ENCODE measurements at places on chromosomes 2 and 18.
A peak's percentile ranks its signal among the peaks of the same experiment; 100 is the strongest.

- no peak for DNase-seq
Measured at GRCh38 chr2:226638576-226638975, 161.0 kb downstream of the IRS1 start.

DNA sequence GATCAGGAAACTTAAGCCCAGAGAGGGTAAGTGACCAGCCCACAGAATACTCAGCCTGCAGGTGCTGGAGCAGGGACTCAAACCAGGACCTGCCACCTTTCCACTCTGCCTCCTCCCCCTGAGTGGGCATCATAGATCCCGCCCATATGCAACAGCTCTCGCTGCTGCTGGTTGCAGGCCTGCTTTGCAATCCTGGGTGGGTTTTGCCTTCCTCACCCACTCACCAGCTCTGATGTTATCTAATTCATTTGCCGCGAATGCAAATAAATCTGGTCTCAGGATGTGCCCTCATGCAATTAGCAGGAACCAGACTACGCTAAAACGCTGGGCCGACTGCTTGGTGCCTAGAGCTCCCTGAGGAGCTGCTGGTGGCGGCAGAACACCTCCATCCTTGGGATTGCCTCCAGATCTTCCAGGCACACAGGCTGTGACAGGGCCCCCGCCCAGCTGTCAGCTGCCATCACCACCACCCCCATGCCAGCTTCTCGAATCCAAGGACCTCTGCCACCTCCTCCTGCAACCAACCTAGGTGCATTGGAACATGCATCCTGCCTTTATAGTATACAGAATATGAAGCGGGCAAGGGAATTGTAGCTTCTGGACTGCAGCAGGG, 28.8 kb downstream of the CNGA3 start:
- DNase-seq, result no peak

GRCh38 chr2:240769096-240769495, 50.9 kb downstream of the KIF1A start:
- DNase-seq, result no peak

- DNase-seq, result peak; percentile 65
Measured at GRCh38 chr2:75592030-75592429, 31.3 kb upstream of the EVA1A start.

- no peak for DNase-seq
Measured at GRCh38 chr18:57435846-57436190, 644 bp downstream of the ONECUT2 start.

GRCh38 chr18:22643731-22644130, 226.0 kb upstream of the CTAGE1 start:
- no peak for DNase-seq

GRCh38 chr2:40273734-40274182, 178.1 kb downstream of the SLC8A1 start:
- no peak for DNase-seq

DNA sequence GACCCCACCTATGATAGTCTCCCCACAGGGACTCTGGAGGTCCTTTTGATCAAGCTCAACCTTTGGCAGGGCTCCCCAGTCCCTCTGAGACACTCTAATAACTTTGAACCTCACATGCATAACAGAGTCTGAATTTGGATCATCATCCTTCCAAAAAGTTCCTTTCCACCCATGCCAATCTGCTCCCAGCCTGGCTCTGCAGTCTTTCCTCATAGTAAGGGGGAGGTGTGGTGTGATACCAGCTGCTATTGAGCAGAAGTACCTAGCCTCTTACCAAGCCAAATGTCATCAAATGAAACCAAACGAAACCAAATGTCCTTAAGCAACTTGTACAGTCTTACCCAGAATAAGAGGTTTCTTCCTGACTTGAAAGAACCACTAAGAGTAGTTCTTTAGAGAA, 36.5 kb downstream of the DTNA start:
- no peak for DNase-seq

DNA sequence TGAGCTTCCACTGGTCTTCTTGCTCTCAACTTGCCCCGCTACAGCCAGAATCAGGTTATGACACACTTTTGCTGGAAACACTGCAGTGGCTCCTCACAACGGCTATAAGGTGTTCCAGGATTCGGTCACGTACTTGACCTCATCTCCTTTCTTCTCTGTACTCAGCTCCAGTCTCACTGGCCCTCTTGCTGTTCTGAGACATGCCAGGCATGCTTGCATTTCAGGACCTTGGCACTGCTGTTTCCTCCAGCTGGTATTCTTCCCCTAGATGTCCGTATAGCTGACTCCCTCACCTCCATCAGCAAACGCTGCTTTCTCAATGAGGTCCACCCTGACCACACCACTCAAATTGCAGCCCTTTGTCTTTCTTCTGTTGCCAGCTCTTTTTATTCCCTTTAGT, 31.9 kb upstream of the C1GALT1C1L start:
- DNase-seq, result no peak

All from PC-9 (cell line).